ENCODE measurements at places on chromosomes 4 and X.

DNA sequence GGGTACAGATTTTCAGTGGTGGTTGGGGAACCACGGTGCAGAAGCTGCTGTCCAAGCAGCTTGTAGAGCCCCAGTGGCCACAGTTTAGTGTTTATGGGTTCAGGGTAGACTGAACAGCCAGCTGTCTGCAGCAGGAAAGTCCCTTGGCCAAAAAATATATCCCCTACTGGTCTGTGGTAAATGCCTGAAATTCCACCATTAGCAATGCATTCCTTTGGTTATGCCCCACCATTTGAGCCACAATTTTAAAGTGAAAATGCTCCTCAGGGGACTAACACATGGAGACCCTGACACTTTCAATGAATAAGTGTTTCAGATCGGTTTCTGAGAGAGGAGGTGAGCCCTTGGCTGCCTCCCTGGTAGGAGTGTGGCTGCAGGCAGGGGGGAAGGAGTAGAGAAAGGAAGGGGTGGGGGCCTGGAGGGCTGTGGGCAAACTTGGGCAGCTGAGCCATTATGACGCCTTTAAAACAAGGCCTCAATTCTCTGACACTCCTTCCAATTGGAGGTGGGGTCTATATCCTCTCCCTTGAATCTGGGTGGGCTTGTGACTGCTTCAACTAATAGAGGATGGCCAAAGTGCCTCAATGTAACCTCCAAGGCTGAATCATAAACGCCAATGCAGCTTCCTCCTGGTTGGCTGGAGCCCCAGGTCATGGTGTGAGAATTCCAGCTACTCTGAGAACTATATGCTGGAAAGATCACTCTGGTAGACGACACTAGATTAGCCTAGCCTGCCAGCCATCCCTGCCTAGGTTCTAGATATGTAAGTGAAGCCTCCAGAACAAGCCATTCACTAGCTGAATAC, 75.8 kb upstream of the ATP6AP2 start:
- no peak for DNase-seq

DNA sequence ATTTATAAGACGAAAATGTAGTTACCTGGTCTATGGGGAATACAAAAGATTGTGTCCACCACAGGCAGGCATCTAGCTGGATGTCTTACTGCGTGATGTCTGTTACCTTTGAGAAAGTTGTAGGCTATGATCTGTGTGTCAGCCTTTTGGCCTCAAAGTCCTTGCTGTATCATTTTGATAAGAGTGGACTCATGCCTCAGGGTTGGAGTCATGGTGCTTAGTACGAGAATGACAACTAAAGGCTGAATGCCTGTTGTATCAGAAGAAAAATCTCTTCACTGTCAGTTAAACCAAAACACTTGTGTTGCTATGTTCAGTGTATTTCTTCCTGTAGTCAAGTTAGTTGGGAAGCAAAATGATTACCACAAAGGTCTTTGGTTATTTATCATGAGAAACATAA, 226.2 kb downstream of the ARHGAP10 start:
- DNase-seq, result no peak

DNA sequence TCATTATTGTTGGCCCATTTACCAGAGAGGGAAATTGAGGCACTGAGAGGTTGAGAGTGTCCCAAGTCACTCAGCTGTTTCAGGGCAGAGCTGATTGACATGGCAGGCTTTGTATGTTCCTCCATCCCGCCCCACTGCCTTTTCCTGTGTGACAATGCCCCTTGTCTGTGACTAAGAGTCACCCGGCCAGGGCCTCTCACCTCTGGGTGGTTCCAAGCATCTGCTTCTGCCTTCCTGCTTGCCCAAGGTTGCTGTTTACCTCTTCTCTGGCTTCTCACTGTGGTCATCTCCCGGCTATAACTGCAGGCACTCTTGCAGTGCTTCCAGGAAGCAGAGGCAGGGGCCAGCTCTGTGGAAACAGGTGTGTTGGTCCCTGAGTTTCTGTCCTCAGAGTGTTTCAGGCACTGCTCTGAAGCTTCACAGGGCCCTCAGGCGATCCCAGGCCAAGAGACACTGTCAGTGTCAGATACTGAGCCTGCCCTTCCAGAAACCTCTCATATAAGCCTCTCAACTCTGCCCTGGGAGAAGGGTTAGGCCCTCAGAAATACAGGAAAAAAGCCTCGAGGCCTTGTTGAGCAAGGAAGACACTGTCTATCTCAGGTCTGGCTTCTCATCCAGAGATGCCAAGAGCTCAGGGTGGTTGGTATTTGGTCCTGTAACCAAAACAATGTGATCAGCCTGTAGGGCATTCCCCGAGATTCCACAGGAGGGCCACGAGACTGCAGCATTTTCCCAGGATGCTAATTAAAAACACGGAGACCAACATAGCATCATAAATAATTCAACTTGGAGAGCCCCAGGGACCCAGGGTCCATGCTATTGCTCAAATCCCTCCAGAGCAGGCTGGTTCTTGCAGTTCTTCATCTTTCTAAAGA, 42.0 kb upstream of the PROM1 start:
- DNase-seq, result no peak

- DNase-seq, result no peak
These were observed 1.5 kb downstream of the PGRMC1 start for GRCh38 chrX:119237562-119237942.

DNA sequence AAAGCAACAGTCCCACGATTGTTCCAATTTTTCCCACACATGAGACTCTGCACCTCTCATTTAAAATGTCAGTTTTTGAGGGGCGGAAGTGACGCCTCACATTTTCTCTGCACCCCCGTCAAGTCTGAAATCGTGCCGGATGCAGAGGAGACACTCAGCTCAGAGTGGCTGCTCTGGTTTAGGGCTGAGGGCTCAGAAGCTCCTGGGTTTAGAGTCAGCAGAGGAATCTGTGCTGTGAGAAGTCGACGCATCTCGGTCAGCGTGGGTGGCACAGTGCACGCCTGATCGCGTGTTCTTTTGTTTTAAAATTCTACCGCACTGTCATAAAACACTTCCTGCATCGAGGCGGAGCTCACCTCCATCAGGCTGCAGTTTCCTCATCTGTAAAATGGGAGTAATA, 116.7 kb upstream of the ADRA2C start:
- DNase-seq, result no peak

GRCh38 chr4:71777891-71778290, 6.0 kb downstream of the GC start:
- no peak for DNase-seq

DNA sequence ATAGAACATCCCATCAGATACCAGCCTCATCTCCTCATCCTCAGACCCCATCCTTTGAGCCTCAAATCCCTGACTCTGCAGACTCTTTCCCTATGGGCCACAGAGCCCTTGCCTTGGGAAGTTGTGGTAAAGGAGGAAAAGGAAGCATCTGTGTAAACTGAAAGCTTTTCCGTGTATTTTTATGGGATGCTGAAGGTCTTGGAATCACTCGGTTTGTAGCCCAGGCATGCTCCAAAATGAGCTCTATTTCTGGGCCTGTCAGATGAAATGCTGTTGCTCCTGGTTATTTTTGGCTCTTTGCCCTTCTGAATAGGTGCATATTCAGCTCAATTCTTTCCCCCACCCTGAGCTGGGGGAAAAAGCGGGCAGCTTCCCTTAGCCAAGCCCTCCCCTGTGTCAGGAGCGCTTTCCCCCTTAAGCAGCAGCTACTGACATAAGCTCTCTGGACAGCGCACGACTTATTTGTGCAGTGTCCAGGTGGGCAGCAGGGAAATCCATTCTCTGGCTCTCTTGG, 5.0 kb upstream of the SEL1L3 start:
- no peak for DNase-seq

DNA sequence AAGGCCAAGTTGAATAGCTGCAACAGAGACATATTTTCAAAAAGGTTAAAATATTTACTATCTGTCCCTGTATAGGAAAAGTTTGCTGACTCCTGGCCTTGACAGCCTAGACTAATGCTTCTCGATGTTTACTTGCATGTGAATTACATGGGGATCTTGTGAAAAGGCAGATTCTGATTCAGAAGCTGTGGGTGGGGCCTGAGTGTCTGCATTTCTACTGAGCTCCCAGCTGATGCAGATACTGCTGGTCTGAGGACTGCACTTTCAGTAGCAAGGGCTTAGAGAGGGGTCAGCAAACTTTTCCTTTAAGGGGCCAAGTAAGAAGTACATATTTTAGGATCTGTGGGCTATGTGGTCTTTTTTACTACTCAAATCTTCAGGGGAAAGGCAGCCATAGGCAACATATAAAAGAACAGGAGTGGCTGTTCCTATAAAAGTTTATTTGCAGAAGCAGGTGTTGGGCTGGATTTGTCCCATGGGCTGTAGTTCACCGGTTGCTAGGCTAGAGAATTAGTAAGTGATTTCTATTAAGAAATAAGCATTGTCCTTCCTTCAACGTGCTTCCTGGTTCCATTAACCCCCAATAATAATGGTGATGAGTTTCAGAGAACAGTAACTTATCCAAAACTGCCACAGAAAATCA, 97.2 kb upstream of the PDE5A start:
- DNase-seq, result no peak

DNA sequence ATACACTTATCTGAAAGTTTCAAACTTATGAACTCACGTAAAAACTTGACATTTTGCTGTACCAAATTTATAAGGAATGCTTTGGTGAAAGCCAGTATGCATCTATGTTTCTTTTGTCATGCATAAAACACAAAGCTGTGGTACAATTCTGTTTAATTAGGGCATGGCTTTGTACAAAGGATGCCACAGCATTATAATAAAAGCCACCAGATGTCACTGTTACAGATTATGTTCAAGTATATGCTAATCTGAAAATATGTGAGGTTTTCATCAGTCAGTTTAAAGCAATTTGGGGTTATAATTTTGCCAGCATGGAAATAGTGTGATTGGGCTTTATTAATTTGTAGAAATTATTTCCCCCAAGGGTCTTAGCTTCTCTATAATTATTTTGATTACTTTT, 69.0 kb downstream of the ATOH1 start:
- no peak for DNase-seq

DNA sequence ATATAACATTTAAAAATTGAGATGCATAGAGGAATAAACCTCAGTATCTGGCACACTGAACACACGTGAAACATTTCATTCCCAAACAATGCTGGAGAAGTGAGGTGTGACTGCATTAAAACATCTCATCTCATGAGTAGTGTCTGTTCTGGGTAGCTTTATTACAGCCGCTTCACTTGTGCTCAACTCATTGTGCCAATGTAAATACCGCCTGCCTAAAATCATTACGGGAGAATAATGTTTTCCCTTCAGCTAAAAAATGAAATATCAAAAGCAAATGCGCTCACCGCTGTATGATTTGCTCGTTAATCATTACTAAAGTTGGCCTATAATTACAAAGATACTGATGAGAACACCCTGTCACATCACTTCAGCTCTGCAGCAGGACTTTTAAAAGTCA, 110.2 kb upstream of the PRPS2 start:
- DNase-seq, result no peak

- DNase-seq, result no peak
These were observed 160.6 kb downstream of the PTTG2 start for GRCh38 chr4:38120772-38121171.

DNA sequence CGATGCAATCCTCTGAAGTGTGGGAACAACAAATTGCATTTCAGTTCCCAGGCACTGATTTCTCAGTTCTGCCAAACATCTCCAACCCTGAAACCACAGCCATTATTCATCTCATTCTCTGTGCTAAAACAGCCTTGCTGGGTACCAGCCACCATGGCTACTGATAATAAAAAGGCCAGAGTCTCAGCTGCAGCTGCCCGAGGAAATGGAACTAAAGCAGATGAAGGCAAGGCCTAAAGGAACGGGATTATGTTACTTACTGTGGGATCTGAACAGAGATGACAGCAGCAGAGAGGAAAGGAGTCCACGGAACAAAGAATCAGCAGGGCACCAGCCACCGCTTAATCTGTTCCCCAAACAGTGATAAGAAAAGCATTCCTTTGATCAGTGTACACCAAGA, 155.7 kb downstream of the PAPSS1 start:
- no peak for DNase-seq

GRCh38 chrX:70313503-70313902, 23.6 kb downstream of the KIF4A start:
- DNase-seq, result no peak

GRCh38 chr4:3788366-3788660, 22.1 kb downstream of the ADRA2C start:
- no peak for DNase-seq

DNA sequence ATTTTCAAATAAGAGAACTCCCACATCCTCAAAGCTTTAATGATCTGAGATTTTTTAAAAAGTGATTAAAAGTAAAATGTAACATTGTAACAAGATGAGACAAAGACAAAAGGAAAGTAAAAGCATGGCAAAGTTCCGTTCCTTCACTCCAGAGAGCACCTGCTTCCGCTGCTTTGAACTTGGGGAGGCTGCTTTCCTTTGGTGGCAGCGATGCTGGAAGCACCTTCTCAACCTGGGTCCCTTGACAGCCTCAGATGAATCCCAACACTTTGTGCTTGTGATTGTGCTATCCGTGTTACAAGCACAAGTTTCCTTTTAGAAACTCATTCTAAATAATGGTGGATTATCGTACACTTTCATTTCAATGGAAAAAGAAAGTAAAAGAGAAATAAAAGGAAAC, 59.7 kb downstream of the HADH start:
- no peak for DNase-seq

- no peak for DNase-seq
These were observed 12.1 kb upstream of the RUFY3 start for GRCh38 chr4:70709611-70710205.

- DNase-seq, result no peak
These were observed 18.7 kb upstream of the CXCL13 start for GRCh38 chr4:77586951-77587383.

DNA sequence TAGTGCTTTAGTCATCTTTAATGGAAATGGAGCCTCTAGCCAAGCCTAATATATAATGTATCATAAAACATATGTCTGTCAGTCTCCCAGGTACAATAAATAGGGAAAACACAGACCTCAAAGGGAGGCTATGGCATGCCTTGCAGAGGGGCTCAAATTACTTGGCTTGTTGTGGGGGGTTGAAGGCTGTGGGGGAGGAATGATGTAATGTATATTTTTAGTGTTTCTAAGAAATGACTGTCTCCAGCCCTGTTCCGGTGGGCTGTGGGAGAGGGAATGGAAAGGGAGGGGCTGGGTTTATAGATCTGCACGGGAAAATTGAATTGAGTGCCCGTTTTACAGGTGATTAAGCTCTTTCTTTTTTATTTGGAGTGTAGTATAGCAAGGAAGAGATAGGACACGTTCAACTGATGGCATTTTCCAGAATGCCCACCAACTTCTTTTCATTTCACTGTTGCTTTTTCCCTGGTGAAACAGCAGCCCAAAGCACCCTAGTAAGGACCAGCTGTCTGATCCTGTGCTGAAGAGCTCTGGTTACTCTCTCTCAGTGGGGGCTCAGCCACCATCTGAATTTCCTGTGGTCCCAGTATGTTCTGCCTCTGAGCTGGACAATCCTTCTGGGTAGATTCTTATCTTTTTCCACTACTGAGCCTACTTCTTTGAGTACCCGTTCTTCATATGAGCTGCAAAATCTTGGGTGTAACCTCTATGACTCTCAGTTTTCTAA, 220.7 kb upstream of the CASK start:
- no peak for DNase-seq

- DNase-seq, result no peak
These were observed 107.9 kb upstream of the FAT1 start for GRCh38 chr4:186831574-186831973.

GRCh38 chrX:116230130-116230898, 59.8 kb downstream of the AGTR2 start:
- no peak for DNase-seq

All from NCI-H1417 treated with DMSO at 0.1 percent for 48 hours (cell line).